ENCODE measurements at places on chromosomes 13 and 19. TPM values are rescaled to one million over a fixed set of nuclear protein-coding genes. Genes with fewer than 3 reads are reported as not detected.

Gene TLE2
- 88.0 TPM for total RNA-seq

Gene ACOD1
- not detected for total RNA-seq

Gene SERP2
- total RNA-seq, result not detected

GRCh38 chr13:26831336-26831908, 70.8 kb upstream of the GPR12 start:
- no peak for DNase-seq

- no peak for DNase-seq
Observed at GRCh38 chr13:18971576-18972219, 209.9 kb downstream of the TUBA3C start.

DNA sequence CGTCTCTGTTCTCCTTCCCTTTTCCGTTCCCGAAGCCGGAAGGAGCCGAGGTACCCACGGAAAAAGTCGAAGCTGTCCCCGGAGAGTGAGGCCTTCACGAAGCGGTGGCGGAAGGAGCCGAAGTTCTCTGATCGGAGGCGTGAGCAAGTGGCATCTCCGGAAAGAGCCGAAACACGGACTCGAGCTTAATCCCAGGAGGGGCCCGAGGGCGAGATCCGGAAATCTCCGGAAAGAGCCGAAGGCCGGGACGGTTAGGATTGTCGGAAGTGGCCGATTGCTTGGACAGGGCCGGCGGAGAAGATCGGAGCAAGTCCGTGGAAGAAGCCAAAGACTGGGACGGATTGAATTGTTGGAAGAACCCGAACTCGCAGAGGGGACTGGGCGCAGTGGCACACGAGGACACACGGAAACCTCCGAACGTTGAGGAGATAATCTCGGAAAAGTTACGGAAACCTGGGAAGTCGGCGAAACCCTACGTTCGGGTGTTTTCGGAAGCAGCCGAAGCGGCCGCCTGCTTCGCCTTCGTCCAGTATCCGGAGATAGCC, 440 bp upstream of the U2AF2 start:
- DNase-seq, result peak; percentile 99

DNA sequence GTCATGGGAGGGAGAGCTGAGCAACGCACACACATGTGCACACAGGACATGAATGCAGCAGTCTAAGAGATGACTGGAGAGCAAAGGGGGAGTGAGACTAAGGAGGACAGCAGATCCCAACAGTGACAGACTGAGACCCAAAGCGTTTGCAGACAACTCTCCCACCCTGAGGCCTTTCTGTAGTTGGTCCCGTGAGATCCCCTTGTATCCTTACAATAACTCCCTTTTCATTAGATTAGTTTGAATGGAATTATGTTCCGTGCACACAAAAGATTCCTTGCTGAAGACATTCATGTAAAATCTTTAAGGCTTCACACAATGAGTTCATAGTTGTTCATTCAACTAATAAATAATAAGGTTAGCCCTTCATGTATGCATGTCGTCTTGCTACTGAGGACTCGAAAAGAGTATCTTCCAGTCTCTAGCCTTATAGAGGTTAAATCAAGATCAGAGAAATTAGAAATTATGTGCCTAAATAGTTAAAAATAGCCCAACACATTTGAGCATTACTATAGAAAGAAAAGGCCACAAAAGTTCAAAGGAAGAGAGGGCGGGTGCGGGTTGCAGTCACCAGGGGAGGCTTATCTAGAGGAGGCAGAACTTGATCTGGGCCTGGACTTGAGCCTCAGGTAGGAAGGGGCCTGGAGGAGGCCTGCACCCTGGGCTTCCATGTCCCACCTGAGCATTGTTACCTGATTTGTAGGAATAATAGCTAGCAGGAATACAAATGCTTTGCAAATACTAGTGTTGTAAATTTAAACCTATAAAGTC, 3.1 kb upstream of the GTF3A start:
- DNase-seq, result no peak

DNA sequence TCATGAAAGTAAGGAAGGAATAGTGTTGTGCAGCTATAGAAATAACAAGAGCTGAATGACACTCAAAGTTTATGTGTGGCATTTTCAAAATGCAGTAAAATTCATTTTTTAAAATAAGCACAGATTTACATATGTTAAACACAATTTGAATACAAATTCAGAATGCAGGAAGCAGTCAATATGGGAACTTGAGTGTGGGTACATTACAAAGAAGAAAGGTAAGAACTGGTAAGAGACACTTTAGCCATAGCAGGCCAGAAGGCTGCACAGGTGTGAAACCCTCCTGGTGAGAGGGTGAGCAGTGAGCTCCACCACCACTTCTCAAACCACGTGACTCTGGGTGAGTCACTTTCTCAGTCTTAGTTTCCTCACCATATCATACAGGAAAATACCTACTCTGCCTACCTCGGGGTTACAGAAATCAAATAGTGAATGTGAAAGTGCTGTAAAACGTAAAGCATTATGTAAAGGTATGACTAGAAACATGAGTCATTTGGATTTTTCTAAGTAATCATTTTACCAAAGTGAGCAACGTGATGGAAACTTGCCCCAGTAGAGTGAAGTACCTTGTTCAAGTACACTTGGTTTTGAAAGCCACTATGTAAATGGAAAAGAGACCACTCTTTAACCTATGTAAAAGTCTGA, 40.5 kb downstream of the USP12 start:
- no peak for DNase-seq

DNA sequence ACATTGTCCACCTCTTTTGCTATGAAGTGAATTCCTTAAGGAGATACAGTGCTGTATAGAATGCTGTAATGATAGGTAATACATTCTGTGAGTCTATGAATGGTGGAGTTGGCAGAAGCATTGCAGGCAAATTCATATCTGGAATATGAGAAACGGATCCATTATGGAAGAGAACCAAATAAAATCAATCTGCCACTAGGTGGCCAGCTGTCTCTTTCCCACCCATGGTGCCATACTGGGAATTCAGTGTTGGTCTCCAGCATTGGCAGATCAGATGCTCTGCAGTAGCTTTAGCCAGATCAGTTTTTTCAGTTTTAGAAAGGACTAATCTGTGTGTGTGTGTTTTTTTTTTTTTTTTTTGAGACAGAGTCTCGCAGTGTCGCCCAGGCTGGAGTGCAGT, 27.6 kb downstream of the DNAJC3 start:
- no peak for DNase-seq

- peak; percentile 89 for DNase-seq
Observed at GRCh38 chr19:17703824-17704463, 15.3 kb upstream of the MAP1S start.

- DNase-seq, result no peak
Observed at GRCh38 chr13:34372581-34372980, 554.6 kb downstream of the RFC3 start.

DNA sequence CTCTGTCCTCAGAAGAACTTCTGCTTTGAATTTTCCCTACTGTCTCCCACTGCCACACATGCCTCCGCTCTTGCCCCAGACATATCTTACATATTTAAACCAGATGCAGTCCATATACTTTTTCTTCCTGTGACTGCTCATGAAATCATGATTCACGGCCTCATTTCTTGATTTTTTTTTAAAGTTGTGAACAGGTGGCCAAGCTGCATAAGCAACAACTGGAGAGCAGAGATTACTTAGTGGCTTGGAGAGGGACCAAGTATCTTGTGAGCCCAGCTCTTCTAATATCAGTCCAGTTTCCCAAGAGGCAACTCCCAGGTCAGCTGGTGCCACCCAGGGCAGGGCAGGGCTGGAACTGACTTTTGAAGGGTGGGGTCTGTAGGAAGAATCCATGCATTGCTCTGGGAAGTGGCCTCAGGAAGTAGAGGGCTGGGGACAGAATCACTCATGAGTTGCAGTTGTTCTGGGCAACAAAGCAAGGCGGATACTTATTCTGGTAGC, 152.4 kb downstream of the LMO7 start:
- no peak for DNase-seq

- DNase-seq, result no peak
Observed at GRCh38 chr13:27961227-27962085, 7.7 kb downstream of the CDX2 start.
